CD4-positive, alpha-beta memory T cell (primary cell): ENCODE measurements at places on chromosomes 2 and 18. TPM values are rescaled to one million over a fixed set of nuclear protein-coding genes. Genes with fewer than 3 reads are reported as not detected.

DNA sequence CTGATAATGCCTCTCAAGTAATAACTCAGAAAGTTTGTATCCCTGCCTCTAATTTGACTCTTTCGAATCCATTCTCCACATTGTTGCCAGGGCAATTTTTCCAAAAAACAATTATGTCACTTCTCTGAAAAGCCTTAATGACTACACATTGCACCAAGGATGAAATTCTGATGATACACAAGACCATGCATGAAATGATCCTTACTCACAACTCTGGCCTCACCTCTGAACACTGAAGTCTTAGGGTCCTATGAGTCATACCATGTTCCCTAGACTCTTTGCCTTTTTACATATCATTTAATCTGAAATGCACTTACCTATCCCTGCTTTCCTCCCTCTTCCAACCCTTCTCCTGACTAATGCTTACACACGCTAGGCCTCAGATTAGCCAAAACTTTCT lies 51.0 kb downstream of the WDPCP start:
- no peak overlapping the region for H3K27ac ChIP-seq
- no peaks in the 10 kb centered on the region for H3K36me3 ChIP-seq
- no peak for DNase-seq

DNA sequence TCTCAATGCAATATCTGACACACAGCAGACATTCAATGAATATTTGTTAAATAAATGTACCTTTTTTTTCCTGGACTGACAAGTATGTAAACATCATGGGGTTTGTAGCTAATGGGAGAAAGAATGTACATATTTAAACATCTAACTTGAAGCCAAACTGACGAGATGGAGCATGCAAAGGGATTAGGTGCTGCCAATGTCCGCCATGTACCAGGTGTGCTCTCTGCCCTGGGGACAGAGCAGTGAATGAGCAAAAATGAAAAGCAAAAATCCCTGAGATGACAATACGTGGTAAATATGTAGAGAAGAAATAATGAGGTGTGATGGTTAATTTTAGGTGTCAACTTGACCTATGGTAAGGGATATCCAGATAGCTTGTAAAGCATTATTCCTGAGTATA lies 247.4 kb upstream of the CELF4 start:
- no peaks in the 10 kb centered on the region for H3K36me3 ChIP-seq
- H3K27ac ChIP-seq = no peak overlapping the region
- no peaks in the 10 kb centered on the region for H3K4me1 ChIP-seq
- DNase-seq = no peak
- H3K27me3 ChIP-seq = no peaks in the 10 kb centered on the region

DNA sequence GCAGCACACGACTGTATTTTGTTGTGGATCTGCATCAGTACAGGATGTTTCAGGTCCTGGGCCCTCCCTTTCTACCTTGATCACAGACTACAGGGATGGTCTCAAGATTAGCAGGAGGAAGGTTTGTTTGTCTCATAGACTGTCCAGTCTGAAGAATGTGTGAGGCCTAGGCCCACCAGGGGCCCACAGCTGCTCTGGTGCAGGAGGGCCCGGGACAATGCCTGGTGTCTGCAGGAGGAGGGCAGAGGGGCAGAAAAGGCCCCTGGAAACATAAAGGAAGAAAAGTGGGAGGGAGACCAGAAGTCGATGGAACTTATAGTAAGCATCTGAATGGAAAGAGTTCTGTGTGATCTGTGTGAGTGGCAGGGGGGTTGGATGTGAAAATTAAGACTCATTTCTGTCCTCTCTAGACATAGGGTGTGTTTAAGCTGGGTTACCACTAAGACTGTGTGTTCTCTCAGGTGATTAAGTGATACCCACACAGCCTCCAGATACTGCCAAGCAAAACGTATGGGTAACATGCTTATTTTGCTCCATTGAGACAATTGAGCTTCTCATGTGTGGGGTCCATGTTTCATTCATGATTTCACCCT lies 33.4 kb upstream of the LPIN2 start:
- no peak for DNase-seq
- no peak overlapping the region for H3K4me3 ChIP-seq
- no peaks in the 10 kb centered on the region for H3K27me3 ChIP-seq
- H3K27ac ChIP-seq = no peak overlapping the region
- no peaks in the 10 kb centered on the region for H3K36me3 ChIP-seq
- H3K4me1 ChIP-seq = peaks cover 3% of the 10 kb centered on the region

The DYNAP gene
- not detected for total RNA-seq

The GGCX gene
- total RNA-seq = 28.5 TPM
